ENCODE measurements at places on chromosomes 5 and 9.
A peak's percentile ranks its signal among the peaks of the same experiment; 100 is the strongest.

DNA sequence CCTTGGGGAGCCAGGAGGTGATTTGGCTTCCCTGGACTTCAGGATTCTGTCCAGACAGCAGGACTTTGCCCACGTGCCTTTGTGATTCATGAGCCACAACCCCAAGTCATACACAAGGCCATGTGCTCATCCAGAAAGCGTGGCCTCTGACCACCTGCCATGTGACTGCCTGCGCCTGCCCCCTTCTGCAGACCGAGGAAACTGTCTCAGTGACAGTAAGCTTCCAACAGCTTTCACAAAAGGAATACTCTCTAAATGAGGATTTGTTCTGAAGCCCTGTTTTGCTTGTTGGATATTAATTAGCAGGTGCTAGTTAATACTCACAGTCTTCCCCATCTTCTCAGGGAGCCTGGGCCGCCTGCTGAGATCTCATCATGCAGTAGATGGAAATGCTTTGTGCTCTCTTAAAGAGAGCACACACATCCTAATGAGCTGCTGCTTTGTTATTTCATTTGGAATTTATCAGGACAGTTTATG, 36.9 kb upstream of the ANGPTL2 start:
- DNase-seq, result no peak

- no peak for DNase-seq
These were observed 21.6 kb upstream of the ANXA1 start for GRCh38 chr9:73129941-73130685.

- no peak for DNase-seq
These were observed 84.9 kb upstream of the MPDZ start for GRCh38 chr9:13364271-13365000.

- no peak for DNase-seq
These were observed 328 bp downstream of the GRXCR2 start for GRCh38 chr5:145872486-145872885.

- no peak for DNase-seq
These were observed 55.3 kb downstream of the SPEF2 start for GRCh38 chr5:35672995-35673394.

GRCh38 chr9:99184475-99185347, 37.0 kb downstream of the ALG2 start:
- DNase-seq, result peak; percentile 53

GRCh38 chr9:92507496-92507895, 25.2 kb upstream of the ASPN start:
- no peak for DNase-seq

DNA sequence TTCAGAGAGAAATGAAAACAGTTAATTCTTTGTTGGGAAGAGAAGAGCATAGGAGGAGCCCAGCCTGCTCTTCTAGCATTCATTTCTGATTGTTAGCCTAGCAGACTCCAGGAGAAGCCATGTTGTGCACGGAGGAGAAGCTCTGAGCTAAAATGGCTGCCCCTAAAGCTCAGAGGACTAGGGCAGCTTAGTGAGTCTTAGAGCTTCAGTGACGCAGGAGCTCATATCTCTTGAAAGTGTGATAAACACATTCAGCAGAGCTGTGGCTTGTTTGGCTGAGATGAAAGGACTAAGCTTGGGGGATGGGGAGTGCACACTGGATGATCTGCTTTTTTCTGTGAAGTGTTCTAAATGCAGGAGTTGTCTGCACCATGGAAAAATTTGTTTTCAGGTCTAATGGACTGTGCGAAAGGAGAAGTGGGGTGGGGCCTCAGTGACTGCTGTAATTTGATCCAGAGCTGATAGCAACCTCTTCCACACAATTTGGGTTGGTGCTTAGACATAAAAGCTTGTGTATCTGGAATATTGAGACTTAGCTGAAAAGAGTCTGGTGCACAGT, 58.5 kb downstream of the ZNF462 start:
- no peak for DNase-seq

DNA sequence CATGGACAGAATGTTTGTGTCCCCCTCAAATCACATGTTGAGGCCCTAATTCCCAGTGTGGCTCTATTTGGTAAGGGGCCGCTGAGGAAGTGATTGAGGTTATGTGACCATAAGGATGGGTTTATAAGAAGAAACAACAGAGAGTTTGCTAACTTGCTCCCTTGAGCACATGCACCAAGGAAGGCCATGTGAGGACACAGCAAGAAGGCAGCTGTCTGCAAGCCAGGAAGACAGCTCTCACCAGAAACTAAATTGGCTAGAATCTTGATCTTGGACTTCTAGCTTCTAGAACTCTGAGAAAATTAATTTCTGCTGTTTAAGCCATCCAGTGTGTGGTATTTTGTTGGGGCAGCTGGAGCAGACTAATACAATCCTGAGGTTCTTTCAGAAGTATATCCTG, 35.2 kb upstream of the CDC42SE2 start:
- DNase-seq, result no peak

DNA sequence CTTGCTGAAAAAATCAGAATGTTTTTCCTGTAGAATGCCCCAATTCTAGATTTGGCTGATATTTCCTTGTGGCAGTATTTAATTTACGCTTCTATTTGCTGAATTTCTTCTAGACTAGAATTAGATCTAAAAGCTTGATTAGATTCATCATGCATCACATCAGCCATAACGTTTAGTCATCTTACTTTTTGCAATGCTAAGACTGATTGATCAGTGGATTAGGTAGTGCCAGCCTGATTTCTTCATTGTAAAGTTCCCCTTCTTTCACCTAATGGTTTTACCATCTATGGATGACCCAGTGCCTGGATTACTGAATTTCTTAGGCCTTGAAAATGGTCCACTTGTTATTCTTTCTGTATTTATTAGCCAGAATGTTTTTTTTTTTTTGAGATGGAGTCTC, 83.9 kb downstream of the PBX3 start:
- DNase-seq, result no peak

GRCh38 chr5:151150471-151151262, 6.9 kb downstream of the ANXA6 start:
- DNase-seq, result peak; percentile 83

GRCh38 chr5:127068493-127069214, 4.6 kb downstream of the C5orf63 start:
- DNase-seq, result no peak

DNA sequence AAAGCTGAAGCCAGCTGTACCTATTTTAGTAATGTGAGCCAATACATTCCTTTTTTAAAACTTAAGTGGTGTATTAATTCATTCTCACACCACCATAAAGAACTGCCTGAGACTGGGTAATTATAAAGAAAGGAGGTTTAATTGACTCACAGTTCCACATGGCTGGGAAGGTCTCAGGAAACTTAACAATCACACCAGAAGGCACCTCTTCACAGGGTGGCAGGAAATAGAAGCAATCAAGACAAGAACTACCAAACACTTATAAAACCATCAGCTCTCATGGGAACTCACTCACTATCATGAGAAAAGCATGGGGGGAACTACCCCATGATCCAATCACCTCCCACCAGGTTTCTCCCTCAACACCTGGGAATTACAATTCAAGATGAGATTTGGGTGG, 21.0 kb downstream of the ESM1 start:
- DNase-seq, result no peak

- DNase-seq, result peak; percentile 48
These were observed 11.3 kb upstream of the DIPK1B start for GRCh38 chr9:136700959-136701667.

DNA sequence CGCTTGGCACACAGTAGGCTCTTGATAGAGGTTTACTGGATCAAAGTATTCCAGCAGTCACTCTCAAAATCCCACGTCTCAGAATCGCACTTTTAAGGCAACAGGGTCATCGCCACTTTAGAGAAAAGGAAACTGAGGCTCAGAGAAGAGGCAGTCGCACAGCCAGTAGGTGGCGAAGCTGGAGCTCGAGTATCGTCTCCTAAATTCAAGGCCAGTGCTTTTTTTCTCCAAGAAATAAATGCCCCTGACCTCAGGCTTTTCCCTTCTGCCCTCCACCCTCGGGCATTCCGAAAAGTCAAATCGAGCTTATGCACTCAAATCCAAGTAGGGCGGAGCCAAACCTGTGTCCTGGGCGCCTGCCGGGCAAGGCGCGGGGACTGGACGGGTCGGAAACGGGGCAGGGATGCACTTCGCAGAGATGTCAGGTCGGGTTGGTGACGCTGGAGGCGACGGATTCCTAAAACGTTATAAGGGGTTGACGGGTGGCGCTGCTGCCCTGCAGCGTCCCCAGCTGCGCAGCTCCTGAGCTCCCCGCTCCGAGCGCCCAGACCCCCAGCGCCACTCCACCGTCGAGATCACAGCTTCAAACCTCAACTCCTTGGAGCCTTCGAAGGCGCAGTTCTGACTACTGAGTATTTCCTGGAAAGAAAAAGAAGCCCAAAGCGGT, 4.7 kb upstream of the FOXB2 start:
- DNase-seq, result no peak

GRCh38 chr9:37968228-37968701, 64.3 kb upstream of the SLC25A51 start:
- no peak for DNase-seq

GRCh38 chr5:3303777-3304176, 291.9 kb upstream of the IRX1 start:
- no peak for DNase-seq

- DNase-seq, result no peak
These were observed 20.9 kb upstream of the DPYSL3 start for GRCh38 chr5:147530530-147531389.

DNA sequence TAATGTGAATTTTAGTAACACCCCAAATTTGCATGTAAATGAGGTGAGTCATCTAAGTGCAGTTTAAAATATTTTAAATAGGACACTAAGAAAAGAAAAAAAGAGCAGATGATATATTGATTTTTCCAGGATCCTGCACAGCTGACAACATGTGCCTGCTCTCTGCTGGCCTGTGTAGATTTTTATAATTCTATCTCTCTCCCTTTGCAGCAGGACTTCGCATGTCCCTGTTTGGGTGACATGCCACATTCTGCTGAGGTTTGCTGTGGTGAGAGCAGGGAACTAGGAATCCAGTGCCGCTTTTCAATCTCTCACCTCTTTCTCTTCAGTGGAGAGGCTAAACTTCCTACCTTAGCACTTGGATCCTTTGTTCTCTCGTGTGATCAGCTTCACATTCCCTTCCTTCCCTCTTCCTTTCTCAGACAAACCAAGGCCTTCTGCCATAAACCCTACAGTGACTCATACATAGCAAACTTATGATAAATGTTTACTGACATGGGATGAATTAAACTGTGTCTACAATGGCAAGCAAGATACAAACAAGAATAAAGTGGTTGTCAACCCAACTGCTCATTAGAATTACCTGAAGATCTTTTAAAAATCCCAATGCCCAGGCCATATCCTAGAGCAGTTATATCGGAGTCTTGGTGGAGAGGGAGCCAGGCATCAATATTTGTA, 198.8 kb upstream of the EFNA5 start:
- DNase-seq, result no peak

DNA sequence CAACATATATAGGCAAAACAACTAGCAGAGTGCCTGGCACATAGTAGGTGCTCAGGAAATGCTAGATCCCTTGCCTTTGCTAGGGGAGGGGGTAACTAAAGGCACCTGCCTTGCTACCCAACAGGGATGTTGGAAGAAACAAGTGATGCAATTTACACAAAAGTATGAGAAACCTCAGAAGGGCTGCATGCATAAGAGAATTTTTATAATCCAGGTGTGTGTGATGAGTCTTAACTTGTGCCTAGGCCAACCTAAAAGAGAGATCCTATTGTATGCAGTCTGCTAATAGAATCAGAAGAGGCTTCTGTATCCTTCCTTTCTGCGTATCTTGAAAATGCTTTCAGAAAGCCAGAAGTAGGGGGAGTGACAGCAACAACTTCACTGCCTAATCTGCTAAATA, 135.9 kb downstream of the SLIT3 start:
- no peak for DNase-seq

DNA sequence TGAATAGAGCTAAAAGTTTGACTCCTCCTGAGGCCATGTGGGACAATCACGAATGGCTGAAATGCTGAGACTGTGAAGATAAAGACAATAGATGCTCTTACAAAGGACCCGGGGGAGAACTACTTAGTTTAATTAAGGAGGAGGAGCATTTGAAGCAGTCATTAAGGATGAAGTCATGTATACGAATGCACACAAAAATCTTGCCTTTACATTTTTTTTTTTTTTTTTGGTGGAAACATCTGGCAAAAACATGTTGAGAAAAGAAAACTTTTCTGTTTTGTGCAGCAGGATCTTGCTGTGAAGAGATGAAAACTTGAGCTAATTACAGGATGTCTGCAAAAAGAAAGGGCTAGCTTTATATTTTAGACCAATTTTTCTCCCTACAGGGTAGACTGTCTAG, 42.3 kb upstream of the NR3C1 start:
- DNase-seq, result no peak

DNA sequence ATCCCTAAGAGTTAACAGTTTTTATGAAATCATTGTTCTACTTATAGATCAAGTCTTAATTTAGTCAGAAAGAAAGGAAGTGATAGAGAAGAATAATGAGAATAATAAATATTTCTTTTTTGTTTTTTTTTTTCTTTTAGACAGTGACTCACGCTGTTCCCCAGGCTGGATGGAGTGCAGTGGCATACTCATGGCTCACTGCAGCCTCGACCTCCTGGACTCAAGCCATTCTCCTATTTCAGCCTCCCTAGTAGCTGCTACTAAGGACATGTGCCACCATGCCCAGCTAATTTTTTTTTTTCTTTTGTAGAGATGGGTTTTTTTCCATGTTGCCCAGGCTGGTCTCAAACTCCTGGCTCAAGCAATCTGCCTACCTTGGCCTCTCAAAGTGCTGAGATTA, 11.0 kb downstream of the IFNA21 start:
- no peak for DNase-seq
